ENCODE measurements at places on chromosomes 16 and 17.

DNA sequence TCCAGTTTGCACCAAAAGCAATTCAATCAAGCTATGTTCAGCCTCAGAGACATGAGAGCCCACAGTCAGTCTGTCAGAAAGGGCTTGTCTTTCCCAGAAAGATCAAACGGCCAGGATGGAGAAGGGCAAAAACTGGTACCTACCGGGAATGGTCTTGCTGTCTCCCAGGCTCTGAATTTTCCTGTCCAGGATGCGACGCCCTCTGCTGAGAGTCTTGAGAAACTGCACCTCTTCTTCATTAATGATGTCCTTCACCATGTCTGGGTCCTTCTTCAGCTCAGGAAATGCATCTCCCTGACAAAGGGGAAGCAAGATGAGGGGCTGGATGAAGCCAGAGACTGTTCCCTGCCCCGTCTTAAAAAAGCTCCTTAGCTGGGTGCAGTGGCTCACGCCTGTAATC lies 15.8 kb upstream of the EXOSC6 start:
- H3K4me3 ChIP-seq: no peak overlapping the region
- H3K27me3 ChIP-seq: no peaks in the 10 kb centered on the region
- peaks cover 32% of the 10 kb centered on the region for H3K36me3 ChIP-seq
- H3K27ac ChIP-seq: no peak overlapping the region

DNA sequence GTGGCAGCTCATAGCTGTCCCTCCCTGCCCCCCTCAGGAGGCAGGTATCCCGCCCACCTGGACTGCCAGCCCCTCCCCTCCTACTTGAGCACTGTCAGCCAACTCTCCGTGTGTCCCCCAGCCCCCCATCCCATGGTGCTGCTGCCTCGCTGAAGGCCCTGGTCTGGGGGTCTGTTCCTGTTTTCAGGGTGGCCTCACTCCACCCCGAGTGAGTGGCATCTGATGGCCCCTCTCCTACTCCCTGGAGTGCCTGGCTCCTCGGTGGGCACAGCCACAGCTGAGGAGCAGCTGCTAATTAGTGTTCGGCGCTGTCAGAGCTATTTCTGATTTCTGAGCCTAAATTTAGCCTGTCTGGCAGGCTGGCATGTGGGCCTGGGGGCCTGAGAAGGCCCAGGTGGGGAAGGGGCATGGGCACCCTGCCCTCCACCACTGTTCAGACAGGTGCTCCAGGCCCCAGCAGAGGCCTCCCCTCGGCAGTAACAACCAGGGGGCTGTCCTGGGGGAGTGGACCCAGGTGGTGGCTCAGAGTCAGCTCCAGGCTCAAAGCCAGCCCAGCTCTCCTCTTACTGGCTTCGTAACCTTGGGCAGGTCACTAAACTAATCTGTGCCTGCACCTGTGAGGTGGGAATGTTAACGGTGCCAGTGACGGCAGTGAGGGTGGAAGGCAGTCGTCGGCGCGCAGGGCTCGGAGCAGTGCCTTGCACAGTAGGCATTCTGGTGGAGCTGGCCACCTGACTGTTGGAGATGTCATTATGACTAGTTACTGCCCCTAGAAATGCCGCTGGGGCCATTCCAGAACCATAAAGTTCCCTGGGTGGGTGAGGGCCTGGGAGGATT lies 6.5 kb downstream of the FMNL1 start:
- DNase-seq: no peak
- H3K4me1 ChIP-seq: peaks cover 2% of the 10 kb centered on the region
- no peak overlapping the region for H3K4me3 ChIP-seq
- no peak overlapping the region for H3K27ac ChIP-seq
- H3K36me3 ChIP-seq: no peaks in the 10 kb centered on the region

DNA sequence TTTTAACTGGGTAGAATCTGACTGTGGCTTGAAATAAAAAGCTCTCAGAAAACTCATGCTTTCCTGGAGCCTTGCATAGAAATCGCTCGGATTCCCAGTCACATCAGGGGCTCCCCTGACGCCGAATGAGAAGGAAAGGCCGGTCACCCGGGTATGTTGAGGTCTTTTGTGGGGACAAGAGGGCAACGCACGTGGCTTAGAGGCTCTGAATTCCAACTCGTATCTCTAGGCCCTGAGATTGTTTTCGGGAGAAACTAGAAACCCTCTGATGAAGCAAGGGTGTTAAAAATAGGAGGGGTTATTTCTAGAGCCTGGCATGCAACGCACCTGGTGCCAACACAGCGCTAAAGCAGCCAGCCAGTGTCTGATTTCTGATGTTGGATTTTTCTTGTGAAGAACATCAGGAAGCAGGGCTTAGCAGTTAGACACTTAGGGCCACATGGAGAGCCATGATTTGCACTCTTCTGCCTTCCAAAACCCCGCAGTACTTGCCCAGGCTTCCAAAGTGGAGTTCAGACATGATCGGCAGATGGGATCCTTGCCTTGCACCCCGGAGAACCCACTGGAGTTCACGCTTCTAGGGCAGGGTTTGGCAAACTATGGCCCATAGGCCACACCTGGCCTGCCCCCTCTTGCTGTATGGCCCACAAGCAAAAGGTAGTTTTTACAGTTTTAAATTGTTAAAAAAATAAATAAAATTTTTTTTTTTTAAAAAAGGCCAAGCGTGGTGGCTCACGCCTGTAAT lies 12.6 kb downstream of the CACNG1 start:
- no peaks in the 10 kb centered on the region for H3K27me3 ChIP-seq
- H3K4me1 ChIP-seq: no peaks in the 10 kb centered on the region
- H3K27ac ChIP-seq: no peak overlapping the region
- no peak overlapping the region for H3K4me3 ChIP-seq
- no peaks in the 10 kb centered on the region for H3K36me3 ChIP-seq

DNA sequence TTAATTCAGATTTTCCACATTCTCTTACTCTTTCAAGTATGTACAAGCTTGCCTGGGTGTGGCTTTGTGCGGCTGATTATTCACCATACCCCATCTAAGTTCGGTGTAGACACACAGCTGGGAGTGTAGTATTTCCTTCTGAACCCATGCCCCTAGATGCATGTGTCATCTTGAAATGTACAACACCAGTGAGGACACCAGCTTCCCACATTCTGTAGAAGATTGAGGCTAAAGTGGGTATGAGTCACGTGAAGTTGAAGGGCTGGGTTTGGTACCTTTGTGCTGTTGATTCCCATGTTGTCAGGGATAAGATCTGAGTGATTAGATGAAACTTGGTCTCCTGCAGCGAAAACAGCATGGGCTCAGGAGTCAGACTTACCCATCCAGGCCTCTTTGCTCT lies 14.6 kb upstream of the DHX8 start:
- no peaks in the 10 kb centered on the region for H3K27me3 ChIP-seq
- DNase-seq: peak; percentile 52
- no peak overlapping the region for H3K4me3 ChIP-seq
- no peaks in the 10 kb centered on the region for H3K36me3 ChIP-seq

DNA sequence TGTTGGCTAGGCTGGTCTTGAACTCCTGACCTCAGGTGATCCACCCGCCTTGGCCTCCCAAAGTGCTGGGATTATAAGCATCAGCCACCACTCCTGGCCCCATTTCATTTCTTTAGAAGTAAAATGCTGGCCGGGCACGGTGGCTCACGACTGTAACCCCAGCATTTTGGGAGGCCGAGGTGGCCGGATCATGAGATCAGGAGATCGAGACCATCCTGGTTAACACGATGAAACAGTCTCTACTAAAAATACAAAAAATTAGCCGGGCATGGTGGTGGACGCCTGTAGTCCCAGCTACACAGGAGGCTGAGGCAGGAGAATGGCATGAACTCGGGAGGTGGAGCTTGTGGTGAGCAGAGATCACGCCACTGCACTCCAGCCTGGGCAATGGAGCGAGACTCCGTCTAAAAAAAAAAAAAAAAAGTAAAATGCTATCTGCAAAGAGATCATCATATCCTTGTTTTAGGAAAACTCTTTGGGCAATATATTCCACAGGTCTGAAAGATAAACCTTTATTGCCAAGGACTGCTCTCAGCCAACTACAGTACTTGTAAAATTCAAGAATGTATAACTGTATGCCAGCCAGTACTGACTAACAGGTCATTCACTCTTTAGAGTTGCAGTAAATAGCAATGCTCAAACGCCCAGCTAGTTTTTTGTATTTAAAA lies 3.8 kb downstream of the GJC1 start:
- no peak overlapping the region for H3K4me3 ChIP-seq
- H3K27ac ChIP-seq: no peak overlapping the region
- H3K4me1 ChIP-seq: peaks cover 3% of the 10 kb centered on the region
- H3K36me3 ChIP-seq: no peaks in the 10 kb centered on the region
- no peaks in the 10 kb centered on the region for H3K27me3 ChIP-seq

DNA sequence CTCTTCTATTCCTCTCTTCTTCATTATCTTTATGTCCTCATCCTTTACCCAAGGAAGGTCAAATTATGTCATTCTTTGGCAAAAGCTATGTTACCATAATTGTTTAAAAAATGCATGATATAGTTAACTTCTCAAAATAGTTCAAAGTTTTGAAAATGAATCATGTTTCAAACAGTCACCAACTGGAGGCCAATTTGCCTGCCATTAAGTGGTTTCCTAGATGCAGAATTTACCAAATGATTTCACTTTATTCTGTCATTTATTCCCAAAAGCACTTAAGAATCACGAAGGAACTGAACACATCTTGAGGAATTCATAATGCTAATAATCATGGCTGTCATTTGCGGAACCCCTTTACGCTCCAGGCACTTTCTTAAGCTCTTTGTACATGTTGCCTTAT lies 190.9 kb upstream of the CDH11 start:
- H3K36me3 ChIP-seq: no peaks in the 10 kb centered on the region
- H3K27ac ChIP-seq: no peak overlapping the region
- no peak overlapping the region for H3K4me3 ChIP-seq
- H3K27me3 ChIP-seq: no peaks in the 10 kb centered on the region
- no peak for DNase-seq

DNA sequence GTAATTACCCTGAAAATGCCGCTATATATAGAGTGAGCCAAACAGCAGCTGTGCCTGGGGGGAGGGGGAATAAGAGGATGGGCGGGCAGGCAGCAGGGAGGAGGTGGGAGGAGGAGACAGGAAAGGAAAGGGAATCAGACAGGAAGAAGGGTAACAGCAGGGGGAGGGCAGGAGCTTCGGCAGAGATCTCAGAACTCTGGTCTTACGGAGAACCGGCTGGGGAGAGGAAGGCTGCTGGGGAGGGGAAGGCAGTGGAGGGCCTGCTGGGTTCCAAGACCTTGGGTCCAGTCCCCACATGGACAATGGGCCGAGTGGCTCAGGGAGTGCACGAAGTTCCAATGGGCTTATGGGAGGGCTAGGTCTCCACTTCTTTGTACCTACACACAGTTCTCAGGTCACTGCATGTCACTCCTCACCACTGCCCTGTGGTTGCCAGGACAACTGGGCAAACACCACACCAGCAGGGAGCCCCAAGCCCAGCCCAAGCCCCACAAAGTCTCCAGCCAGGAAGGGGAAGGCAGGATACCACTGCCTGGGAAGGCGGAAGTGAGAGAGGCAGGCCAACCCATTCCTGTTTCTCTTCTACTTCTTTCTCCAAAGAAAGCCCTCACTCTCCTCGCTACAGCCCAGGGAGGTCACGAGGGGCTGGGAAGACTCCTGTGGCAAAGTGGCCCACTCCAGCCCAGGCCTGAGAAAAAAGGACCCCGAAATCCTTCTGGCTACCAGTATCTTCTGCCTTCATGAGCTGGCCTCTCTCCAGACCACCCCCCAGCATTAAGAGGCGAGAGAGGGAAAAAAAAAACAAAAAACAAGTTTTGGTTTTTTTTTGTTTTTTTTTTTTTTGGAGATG lies 25.3 kb downstream of the G6PC3 start:
- H3K4me1 ChIP-seq: peaks cover 5% of the 10 kb centered on the region
- H3K27ac ChIP-seq: peak overlapping the region; percentile 95
- peaks cover 2% of the 10 kb centered on the region for H3K36me3 ChIP-seq
- no peaks in the 10 kb centered on the region for H3K27me3 ChIP-seq
- no peak overlapping the region for H3K4me3 ChIP-seq
- DNase-seq: peak; percentile 99

DNA sequence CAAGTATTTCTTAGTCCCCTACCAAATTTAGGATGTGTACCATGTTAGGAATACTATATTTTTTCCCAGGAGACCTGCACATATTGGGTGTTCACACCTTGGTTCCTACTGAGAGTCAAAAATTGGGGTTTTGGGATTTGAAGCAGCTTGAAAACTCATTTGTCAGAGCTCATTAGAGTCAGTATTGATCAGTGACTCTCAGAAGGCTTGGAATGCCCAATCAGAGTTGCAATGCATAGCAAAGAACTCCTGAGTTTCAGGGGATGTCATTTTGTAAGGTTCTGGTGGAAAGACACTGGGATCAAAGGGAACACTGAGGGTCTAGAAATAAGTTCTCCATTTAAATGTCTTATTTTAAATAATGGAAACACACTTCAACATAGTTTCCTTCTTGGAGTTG lies 5.1 kb downstream of the HLF start:
- peaks cover 11% of the 10 kb centered on the region for H3K27me3 ChIP-seq
- DNase-seq: no peak
- H3K27ac ChIP-seq: no peak overlapping the region
- H3K4me3 ChIP-seq: no peak overlapping the region
- H3K4me1 ChIP-seq: no peaks in the 10 kb centered on the region

GRCh38 chr17:79952265-79952877 lies 83.3 kb downstream of the TBC1D16 start:
- DNase-seq: no peak
- no peak overlapping the region for H3K4me3 ChIP-seq
- H3K27ac ChIP-seq: no peak overlapping the region
- no peaks in the 10 kb centered on the region for H3K27me3 ChIP-seq
- peaks cover 12% of the 10 kb centered on the region for H3K4me1 ChIP-seq
- no peaks in the 10 kb centered on the region for H3K36me3 ChIP-seq

DNA sequence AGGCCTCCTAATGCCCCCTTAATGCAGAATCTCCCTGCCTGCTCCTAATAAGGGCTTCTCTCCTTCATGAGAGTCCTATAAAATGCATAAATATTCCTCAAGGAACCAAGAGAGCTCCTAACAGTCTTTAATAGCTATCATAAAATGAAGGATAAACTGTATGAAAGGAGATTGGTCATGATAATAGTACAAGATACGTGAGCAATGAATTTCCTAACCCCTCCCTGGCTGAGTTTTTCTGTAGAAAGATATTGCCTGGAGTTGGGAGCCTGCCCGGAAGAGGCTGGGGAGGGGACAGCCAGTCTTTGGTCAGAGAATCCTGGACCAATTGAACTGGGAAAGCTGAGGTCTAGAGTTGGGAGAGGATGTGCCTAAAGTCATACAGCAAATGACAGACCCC lies 321.9 kb upstream of the CDH5 start:
- H3K36me3 ChIP-seq: no peaks in the 10 kb centered on the region
- no peak for DNase-seq
- H3K27ac ChIP-seq: no peak overlapping the region
- no peak overlapping the region for H3K4me3 ChIP-seq

Measured in mesendoderm (in vitro differentiated cells).